ENCODE measurements at places on chromosomes 6 and 20.

- DNase-seq, result no peak
Observed at GRCh38 chr6:2378891-2379652, 133.7 kb upstream of the GMDS start.

DNA sequence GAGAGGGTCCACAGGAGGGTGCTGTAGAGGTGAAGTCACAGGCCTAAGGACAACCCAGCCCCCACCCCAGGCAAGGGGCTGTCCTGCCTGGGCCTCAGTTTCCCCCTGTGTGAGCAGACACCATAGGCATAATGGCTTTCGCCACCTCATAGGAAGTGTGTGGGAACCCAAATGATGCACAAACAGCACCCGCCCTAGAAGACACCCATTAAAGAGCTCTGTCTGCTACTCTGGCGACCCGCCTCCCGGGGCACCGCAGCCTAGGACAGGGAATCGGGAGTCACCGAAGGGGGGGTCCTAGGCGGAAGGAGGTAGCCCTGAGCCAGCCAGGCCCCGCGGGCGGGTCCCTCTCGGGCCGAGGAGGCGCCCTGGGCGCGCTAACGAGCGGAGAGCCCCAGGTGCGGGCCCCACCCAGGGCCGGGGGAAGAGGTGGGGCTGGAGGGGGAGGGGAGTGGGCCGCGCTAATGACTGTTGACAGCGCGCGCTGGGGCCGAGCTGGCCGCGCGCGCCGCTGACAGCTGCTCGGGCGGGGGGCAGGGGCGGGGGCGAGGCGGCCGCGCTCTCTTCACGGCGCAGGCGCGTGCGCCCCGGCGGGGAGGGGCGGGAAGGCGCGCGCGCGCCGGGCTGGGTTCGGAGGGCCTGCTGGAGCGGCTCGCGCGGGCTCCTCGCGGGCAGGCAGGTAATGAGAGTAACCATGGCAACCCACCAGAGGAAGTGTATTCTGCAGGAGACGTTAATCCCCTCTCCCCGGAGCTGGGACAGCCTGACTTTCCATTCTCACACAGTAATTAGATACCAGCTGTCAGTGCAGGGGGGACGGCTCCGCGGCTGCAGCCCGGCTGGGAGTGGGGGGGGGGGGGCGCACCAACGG is 48.9 kb downstream of the NOL4L start:
- peak; percentile 86 for DNase-seq

DNA sequence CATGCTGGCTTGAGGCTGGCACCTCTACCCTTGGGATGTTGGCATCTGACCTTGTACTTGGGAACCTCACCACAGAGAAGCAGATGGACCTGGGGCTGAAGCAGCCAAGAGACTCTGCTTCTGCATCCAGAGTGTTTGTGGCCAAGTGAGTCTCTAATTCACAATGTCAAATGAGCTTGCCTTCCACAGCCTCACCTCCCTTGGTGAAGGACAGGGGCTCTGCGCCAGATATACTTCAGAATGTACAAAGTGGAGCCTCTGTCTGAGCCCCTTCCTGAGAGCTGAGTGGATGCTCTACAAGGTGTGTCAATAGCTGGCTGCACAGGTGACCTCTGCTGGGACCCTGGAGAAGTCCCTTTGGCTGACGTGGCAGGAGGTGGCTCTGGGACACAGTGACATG is 508.9 kb downstream of the CDH26 start:
- DNase-seq, result no peak

DNA sequence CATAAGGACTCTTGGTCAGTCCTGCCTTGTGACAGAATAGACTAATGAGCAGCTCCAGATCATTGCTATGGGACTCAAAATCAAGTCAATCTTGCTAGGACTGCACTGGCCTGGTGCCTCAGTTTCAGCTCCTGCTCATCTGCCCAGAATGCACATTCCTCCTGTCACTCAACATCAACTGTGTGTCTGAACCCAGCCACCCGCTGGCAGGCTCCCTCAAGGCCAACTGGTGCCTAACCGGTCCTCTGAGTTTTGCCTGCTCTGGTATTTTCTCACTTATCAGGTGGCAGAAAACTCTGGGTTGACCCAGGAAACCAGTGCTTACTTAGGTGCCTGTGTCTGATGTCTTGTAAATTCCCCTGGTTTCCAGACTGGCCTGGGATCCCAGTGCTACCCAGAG is 297.7 kb downstream of the DHX35 start:
- no peak for DNase-seq

GRCh38 chr20:25222461-25223178 is 25.3 kb upstream of the PYGB start:
- no peak for DNase-seq

GRCh38 chr6:130964808-130965604 is 98.0 kb downstream of the EPB41L2 start:
- DNase-seq, result no peak

DNA sequence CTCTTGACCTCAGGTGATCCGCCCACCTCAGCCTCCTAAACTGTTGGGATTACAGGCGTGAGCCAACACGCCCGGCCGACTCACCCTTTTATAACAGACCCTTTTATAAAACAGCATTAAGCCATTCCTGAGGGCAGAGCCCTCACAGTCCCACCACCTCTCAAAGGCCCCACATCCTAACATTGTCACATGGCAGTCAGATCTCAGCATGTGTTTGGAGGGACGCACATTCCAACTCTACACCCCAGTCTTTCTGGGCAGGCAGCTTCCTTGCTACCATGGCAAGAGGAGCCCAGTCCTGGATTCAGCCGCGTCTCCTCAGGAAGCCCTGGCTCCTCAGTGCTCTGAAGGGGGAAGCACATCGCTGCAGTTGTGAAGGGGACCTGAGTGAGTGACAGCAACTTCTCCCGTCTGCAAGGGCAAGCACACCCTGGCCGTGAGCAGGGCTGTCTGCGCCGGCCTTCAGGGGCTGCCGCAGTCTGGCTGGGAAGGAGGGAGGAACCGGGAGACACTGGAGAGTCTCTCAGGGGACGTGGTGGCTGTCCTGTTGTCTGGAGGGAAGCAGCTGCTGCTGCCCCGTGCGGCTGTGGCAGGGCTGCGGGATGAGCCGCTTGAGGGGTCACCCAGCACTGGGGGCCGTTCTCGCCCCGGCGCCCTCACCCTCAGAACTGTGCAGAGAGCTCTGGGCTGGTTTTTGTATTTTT is 15.9 kb downstream of the OSBPL2 start:
- DNase-seq, result no peak

GRCh38 chr20:46323557-46323956 is 15.3 kb upstream of the CDH22 start:
- DNase-seq, result no peak

DNA sequence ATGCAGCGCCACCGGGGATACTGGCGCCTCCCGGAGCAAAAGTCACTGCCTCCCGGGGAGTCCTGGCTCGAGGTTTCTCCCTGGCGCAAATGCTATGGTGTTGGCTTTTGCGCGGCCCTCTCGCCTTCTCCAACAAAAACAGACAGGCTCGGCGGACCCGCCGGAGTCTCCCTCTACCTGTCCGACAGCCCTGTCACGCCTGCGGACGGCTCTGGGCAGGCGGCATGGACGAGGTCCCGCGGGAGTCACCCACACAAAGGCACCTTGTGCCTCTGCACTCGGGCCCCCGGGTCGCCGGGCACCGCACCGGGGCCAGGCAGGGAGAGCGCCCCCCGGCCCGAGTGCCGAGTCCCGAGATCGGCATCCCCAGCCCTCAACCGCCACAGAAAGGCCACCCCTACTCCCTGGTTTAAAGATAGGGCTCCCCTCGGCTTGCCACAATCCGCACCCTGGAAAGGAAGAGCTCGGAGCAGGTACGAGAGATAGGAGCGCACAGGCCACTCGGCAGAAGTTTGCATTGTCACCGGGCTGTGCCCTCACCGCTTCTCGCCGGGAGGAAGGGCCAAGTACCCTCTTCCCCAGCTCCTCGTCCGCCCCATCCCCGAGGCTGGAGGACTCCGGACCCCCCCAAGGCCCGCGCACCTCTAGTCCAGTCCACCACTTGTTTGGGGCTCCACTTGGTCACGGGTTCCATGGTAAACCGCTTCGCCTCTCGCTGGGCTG is 903 bp downstream of the CNKSR3 start:
- no peak for DNase-seq

DNA sequence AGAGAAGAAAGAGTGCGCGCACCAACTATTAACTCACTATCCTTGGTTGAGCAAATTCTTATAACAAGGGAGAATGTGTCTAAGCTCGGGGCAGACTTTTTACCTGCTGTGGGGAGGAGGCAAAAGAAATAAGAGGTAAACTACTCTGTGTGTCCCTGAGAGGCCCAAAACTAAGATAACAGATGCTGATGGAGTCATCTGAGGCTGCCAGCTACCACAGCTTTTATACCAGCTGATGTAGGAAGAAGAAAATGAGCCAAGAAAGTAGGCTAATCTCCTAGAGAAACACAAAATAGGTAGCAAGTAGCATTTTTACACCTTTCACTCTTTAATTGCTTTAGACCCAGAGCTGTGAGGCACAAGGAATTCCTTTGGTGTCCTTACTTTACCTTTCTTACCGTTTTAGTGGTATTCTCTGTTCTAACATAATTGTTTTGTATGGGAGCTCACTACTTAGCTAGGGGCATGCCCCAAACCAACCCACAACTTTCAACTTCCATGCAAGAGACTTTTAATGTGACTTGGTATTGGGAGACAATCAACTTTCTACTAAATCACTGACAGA is 27.8 kb upstream of the PIM1 start:
- no peak for DNase-seq

DNA sequence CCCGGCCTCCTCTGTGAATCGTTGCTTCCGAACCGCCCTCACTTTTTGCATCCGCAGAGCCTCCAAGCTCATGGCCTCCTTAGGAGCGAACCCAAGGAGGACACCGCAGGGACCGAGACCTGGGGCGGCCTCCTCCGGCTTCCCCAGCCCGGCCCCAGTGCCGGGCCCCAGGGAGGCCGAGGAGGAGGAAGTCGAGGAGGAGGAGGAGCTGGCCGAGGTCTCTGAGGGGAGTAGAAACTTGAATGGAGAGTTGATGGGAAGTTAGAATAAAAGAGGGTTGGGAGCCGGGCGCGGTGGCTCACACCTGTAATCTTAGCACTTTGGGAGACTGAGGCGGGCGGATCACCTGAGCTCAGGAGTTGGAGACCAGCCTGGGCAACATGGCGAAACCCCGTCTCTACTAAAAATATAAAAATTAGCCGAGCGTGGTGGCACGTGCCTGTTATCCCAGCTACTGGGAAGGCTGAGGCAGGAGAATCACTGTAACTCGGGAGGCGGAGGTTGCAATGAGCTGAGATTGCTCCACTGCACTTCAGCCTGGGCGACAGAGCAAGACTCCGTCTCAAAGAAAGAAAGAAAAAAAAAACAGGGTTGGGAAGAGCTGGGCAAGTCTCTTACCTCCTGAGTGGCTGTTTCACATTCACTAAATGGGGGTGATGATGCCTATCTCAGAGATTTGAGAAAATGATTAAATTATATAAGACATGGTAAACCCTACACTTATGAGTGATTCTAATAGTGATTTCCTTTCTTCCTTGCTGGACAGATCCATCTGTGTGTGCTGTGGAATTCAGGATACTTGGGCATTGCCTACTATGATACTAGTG is 805 bp downstream of the MSH5 start:
- no peak for DNase-seq

GRCh38 chr20:40414843-40415615 is 274.0 kb downstream of the MAFB start:
- no peak for DNase-seq

DNA sequence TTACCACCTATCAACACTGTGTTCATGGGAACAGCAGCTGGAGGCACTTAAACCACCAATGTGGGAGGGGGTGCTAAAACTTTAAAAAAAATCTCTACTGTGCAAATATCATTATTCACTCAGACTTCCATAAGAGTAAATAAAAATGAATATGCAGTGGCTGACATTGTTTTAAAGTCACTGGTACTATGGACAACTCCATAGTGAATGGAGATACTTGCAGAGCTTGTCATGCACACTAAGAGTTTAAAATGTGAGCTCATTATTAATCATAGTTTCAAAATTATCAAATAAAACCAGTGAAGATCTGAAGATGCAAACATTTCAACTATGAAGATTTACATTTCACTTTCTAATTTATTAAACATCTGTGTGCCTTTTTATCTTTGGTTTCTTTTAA is 54.4 kb downstream of the RFX6 start:
- no peak for DNase-seq

DNA sequence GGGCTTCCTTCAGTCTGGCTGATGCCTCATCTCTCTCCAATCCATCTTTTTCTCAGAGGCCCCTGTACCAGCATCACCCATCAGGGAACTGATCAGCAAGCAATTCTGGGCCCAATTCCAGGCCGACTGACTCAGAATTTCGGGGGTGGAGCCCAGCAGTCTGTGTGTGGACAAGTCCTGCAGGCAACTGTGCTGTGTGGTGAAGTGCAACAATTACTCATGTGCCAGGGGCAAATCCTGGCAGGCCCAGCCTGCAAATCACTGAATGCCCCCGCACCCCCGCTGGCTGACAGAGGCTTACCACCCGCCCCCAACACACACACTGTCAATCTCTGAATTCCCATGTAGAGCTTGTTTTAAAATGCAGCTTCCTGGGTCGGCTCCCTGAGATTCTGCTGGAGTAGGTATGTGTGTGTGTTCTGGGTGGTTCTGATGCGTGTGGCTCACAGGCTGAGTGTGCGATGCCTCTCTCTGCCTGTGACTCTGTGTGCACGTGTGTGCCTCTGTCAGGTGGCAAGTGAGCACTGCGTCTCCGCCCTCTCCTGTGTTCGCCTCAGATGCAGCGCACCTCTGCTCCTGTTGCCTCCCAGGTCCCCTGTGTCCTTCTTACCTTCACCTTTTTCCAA is 45.4 kb downstream of the SSR1 start:
- DNase-seq, result peak; percentile 40

GRCh38 chr6:73766040-73766439 is 70.0 kb downstream of the CD109 start:
- DNase-seq, result no peak

DNA sequence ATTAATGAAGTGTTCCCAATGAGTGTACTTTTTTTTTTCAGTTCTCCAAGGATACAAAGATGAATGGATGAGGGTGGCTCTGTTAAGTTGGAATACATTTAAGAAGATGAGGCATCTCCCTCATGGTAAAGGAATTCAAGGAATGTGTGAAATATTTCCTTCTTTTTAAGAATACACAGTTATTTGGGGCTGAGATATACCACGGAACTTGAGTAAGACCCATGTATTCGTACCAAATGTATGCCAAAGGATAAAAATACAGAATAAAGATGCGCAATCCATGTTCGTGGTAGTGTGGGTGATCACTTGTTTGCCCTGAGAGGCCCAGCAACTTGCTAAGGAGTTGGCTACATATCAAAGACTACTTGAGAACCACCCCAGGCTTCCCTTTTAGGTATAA is 164.2 kb upstream of the TCF21 start:
- DNase-seq, result no peak

GRCh38 chr20:52064931-52065330 is 126.6 kb downstream of the ZFP64 start:
- DNase-seq, result no peak
